ENCODE measurements at places on chromosomes 6 and 20.

- DNase-seq, result no peak
Observed at GRCh38 chr6:3072798-3073197, 4.5 kb downstream of the RIPK1 start.

DNA sequence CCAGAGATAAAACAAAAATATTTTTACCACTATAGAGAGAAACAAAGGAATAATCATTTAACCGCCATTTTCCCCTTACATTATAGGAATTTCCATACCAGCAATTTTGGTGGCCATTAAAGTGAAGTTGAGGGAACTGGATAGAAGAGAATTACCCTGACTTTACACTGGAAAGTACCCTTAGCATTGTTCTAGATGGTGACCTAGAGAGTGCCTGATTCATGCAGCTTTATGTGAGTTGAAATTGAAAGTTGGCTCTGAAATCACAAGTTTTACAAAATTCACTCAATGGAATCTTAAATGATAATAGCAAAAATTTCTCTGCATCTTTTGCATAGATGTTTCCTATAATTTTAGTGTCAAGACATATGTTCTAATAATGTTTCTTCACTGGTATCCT is 55.7 kb upstream of the PREP start:
- no peak for DNase-seq

DNA sequence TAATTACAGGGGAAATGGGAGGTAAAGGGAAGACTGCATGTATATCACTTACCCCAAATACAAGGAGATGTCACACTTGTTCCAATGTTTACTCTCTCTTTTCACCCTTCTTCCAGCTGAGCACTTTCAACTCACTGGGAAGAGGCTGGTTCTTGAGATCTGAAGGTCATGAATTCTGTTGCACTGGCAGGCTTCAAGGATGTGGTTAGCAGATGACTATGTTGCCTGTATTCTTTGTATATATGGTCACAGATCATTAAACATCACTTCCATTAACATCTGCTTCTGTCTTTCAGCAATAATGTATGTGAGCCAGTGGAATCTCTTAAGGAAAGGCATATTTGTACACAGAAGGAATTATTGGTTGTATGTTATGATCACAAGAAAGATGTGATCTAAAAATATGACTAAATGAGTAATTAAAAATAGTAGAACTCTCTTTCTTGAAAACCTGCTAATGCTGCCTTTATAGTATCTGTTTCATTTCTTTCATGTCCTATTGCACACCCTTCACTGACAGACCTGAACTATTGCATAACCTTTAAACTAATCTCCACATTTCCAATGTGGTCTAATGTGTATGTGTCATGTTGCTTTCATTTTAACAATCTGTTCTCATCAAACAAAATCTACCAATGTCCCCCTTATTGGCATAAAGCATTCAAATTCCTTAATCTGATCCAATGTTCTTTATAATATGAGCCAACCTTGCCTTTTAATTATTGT is 131.4 kb upstream of the EPHA7 start:
- no peak for DNase-seq

GRCh38 chr6:110703906-110704594 is 111.2 kb downstream of the CDK19 start:
- no peak for DNase-seq

GRCh38 chr20:62451156-62451767 is 23.9 kb upstream of the RBBP8NL start:
- DNase-seq, result no peak

DNA sequence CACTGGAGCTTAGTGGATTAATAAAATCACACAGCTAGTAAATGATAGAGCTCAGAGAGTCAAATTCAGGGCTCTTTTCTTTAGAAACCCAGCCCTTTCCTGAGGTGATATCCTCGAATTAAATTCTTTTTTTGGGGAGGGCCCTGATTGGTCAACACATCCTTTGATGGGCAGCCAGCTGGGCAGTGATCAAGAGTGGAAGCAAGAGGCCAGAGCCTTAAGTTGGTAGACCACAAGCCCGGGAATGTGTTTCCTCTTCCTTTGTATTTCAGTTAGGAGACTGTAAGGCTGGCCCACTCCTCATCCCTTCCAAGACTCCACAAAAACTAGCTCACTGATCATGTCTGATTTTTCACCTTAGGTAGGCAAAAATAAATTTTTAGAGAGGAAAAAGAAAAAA is 640.5 kb downstream of the DHX35 start:
- DNase-seq, result no peak

GRCh38 chr20:49034070-49034732 is 11.9 kb upstream of the CSE1L start:
- no peak for DNase-seq

DNA sequence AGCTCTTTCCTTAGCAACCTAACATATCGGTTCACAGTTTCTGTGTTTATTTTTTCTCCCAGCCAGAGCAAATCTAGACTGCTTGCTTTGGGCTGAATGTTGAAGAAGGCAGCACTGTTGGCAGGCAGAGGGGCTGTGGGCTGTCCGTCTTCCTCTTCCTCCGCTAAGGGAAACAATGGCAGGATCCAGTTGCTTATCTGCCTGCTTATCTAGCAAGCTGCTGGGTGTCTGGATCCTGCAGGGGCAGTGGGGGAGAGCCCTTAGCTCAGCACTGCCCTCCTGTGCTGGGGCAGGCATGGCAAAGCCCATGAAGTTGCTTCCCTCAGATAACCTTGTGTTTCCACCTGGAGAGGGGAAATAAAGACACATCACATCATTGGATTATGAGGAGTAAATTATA is 92.7 kb upstream of the CD93 start:
- no peak for DNase-seq

DNA sequence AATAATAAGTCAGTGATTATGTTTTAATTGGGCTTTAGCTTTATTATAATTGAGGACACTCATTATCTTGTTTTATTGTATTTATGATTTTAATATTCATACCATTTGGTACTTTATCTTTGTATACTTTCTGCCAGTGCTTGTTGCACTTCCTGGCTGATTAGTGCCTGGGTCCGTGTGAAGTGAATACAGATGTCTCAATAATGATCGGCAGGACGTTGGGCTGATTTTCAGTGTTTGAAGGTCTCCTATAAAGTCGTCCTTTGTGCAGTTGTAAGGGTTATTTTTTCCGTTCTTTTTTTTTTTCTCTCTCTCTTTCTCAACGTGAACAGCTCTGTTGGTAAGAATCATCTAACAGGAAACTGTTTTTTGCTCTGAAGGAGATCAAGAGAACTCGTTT is 450.0 kb upstream of the POU3F2 start:
- no peak for DNase-seq

GRCh38 chr6:12037798-12038197 is 25.7 kb downstream of the HIVEP1 start:
- DNase-seq, result no peak

GRCh38 chr20:11260611-11261010 is 586.8 kb upstream of the JAG1 start:
- DNase-seq, result no peak

DNA sequence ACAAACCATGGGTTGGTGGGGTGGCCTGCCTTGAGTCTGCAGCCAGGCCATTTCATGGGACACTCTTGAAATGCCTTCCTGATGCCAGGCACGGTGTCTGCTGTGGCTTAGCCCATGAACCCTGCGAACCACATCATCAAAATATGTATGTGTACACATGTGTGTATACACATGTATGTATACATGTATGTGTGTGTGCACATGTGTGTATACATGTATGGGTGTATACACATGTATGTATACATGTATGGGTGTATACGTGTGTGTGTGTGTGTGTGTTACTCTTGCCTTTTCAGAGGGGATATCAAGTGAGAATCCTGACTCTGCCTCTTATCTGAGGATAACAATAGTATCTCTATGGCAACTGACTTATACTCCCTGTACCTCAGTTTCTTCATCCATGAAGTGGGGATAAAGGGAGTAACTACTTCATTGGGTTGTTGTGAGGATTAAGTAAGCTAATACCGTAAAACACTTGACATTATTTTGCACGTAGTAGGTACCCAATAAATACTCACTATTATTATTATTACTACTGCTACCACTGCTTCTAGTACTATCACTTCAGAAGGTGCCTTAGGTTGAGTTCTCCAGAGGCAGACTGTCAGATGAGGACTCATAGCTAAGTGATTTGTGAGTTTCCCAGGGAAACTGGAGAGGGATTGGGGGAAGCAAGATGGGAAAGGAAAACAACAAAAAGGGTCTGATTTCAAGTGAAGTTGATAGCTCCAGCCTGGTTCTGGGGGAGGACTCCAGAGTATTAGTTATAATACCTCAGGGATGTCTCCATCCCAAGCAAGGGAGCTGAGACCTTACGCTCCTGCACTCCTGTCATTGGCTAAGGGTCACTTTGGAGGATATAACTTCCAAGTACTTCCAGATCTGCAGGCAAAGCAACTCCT is 110.5 kb downstream of the VEGFA start:
- no peak for DNase-seq

DNA sequence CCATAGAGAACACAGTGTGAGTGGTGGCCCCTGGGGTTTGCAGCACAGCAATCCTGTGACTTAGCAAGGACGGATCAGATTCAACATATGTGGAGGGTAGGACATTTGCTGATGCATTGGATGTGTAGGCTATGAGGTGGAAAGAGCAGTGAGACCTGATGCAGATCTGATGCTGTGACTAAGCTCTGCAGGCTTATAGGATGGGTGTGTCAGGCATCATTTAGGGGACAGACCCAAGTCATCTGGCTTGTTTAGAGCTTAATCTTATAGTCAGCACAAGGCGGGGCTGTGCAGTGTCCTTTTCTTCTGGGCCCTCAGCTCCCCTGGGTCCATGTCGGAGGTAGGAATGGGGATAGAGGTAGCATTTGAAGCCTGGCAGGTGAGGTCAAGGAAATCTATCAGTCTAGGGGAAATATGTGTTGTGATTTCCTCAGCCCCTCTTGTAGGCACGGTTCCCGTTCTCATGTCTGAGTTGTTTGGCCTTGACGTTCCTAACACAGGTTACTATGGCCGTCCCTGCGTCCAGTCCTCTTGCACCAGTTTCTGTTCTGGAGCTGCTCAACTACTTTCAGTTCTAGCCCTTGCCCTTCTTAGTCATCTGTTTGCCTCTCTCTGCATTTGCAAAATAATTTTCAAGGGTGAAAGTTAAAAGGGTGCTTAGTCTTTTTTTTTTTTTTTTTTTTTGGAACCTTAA is 15.6 kb upstream of the MAPRE1 start:
- DNase-seq, result no peak

DNA sequence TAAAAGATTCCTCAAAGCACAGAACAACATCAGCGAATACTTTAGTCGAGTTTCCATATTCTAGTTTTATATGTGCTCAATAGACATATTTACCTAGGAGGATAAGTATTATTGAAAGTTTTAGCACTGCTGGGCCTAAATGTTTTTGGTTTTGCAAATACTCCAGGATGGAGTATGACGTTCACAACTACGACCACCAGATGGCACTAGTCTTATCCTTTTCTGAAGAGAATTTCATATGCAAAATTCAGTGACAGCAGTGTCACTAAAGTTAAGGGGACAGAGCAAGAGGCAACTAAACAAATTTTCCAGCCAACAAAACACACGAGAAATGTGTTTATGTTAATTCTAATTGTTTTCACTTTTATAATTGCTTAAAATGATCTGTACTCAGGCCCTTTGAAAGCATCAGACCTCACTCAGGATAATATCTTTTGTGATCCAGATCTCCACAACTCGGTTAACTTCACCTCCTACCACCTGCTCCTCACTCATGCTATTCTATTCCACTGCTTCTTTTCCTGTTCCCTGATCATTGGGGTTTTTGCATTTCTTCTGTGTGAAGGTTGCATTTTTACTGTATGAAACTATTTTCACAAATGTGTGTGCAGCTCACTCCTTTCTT is 220.8 kb downstream of the TRDN start:
- DNase-seq, result no peak

DNA sequence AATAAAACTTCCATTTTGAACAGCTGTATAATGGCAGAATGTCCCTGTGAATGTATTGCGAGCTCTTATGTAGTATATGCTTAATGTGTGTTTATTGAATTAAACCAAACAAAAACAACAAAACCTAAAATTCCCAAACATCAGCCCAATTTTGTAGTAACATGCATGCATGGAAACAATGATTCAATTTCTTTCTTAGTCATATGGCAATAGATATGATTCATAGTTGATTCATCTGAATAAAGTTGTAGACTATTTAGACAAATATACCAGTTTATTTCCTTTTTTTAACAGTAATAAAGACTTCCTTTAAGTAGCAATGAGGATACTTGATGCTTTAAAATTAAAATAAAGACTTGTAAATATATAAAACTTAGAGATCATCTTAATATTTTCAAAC is 670.6 kb downstream of the CD109 start:
- DNase-seq, result no peak

GRCh38 chr6:8325743-8326142 is 109.6 kb downstream of the SLC35B3 start:
- DNase-seq, result no peak

GRCh38 chr6:164098857-164099267 is 684.3 kb downstream of the QKI start:
- no peak for DNase-seq

DNA sequence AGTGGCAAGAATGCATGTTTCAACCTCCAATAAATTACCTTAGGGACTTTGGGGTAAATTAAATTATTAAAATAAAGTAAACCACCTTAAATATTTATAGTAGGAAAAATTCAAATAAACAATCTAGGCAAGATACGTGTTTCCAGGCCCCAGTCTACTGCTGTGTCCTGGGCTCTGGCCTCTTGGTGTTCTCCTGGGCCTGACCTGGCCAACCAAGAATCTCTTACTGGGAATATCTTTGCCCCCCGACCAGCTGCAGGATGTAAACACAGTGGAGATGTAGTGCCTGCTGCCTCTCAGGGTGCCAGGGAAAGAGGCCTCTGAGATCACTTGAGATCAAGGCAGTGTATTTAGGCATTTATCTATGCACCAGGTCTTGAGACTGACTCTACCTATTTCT is 11.7 kb upstream of the DSN1 start:
- no peak for DNase-seq

DNA sequence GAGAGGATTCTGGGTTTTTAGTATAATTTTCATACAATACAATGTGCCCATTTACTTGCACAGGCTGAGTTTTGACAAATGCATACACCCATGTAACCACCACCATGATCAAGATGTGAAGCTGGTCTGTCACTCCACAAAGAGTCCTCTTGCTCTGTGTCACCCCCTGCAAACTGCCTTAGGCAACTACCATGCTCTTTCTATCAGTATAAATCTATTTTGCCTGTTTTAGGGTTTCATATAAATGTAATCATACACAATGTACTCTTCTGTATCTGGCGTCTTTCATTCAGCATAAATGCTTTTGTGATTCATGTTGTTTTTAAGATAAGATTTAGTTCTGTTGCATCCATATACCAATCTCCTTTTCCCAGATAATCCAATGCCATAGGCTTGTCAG is 181.9 kb upstream of the KCNG1 start:
- DNase-seq, result no peak

DNA sequence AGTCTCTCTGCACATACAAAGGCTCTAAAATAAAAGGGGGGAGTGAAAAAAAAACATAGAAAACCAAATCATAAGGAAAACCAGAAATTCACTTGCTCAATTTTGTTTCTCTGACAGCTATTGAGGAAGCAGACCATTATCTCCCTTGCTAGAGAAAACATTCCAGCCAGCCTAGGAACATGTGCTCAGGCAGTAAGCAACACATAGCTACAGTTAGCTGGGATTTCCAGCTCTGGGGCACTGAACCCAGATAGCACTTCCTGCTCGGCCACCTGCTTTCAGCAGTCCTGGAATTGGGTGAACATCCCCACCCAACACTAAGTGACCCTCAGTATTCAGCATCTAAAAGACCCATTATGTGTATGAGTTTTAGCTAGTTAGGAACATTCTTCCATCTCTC is 61.3 kb downstream of the TNFRSF21 start:
- no peak for DNase-seq
